WTC11 (cell line): ENCODE measurements at places on chromosomes 1 and 21.

DNA sequence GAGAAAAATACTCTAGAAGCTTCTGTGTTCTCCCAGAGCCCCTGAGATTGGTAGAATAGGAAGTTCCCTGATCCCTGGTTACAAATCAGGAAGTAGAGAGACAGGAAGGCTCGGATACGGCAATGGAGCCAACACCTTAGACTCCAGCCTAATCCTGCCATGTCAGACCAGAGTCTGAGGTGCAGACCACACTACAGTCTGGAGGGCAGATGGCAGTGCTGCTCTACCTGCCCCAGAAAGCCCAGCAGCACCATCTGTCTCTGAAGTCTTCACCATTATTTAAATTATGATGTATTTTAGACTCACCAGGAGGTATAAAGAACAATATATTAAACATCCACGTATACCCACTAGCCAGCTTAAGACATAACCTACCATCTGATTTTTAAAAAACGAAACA lies 93.0 kb downstream of the MTR start:
- no peak for DNase-seq

DNA sequence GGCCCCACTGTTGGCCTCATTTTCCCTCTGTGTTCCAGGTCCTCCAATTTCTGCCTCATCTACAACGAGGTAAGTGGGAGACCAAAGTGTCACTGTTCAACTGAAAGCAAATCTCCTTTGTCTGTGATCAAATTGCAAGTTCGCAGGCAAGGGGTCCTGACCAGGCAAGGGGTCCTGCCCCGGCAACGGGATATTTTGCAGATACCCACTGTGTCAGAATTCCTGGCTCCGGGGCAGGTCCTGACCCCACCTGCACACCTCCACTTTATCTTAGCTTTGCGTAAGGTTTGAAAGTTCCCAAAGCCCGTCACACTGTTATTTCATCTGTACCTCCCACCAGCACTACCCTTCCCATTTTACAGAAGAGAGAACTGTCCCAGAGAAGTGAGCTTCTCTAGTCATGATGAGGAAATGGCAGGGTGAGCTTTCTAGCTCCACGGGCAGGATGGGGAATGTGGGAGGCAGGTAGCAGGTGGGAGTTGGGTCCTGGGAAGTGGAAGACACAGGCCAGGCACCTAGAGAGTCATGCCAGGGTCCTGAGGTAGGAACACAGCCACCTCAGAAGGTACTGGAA lies 32.0 kb upstream of the CSF1 start:
- no peak for DNase-seq

DNA sequence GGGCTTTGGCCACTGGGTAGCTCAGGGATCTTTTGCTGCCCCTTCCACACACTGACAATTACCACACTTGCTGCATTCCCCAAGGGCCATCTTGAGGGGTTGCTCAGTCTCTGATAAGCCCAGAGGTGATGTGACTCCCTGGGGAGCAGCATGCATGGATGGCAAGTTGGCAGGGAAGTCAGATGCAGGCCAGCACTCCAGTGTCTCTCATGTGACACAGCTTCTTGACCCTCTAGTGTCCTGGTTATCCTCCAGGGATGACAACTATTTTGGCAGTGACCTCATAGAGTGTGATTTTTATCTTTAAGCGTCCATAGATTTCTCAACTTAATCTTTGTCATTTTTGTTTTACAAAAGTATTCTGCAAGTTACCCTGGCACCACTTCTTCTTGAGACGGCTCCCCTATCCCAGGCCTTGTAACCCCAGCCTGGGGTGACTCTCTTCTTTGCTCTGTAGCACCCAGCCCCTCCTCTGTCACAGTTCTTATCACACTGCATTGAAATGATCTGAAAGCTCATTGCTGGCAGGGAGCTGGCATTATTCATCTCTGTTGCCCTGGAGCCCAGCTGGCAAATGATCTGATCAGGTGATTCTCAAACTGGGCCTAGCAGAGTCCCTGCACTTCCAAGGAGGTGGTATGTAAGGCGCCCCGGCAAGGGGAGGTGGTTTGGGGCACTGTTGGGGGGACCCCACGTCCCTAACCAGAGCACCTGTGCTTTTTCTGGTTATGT lies 72.6 kb downstream of the TENT5C start:
- DNase-seq = no peak

GRCh38 chr1:203084588-203085527 lies 954 bp downstream of the MYOG start:
- peak; percentile 84 for DNase-seq

GRCh38 chr1:40842691-40843090 lies 19.5 kb downstream of the CITED4 start:
- no peak for DNase-seq

GRCh38 chr1:30748098-30748698 lies 9.4 kb downstream of the LAPTM5 start:
- no peak for DNase-seq

DNA sequence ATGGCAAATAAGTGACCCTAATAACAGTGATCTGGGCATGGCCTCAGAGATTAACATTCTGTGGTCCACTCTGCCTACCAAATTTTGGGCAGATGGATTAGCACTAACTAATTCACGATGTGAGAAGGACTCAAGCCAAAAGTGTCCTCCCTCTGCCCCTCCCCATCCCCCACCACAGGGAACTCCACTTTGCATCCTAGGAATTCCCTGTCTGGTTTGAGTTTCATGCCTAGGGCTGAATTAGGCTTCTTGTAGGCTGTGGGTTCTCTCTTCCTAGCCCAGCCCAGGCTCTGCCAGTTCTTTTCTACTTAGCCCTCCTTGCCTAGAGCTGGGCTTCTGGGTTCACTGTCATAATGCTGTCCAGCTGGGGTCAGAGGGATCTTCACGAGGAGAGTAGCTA lies 64.1 kb downstream of the ATP2B4 start:
- peak; percentile 29 for DNase-seq

- DNase-seq = no peak
Measured at GRCh38 chr1:43438006-43438405, 15.7 kb downstream of the HYI start.

GRCh38 chr1:154807048-154807591 lies 63.0 kb downstream of the KCNN3 start:
- DNase-seq = no peak

DNA sequence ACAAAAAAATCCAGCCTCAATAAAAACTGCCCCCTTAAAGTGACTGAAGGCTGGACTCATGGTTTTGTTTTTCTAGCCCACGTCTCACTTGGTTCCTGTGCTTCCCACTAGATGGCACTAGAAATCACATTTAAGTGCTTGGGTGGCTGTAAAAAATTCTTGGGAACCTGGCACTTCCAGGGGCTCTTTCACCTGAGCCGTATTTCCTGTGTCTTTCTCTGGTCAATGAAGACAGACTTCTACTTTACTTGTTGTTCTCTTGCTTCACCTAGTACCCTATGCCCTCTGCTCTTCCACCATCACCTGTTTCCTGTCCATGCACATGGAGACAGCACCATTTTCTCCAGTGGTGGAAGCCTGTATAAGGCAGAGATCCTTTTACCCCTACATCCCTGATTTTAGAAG lies 20.0 kb downstream of the METTL13 start:
- peak; percentile 35 for DNase-seq

GRCh38 chr1:156767879-156768604 lies 707 bp downstream of the PRCC start:
- peak; percentile 72 for DNase-seq

GRCh38 chr1:109761227-109762038 lies 2.3 kb downstream of the EPS8L3 start:
- DNase-seq = no peak

DNA sequence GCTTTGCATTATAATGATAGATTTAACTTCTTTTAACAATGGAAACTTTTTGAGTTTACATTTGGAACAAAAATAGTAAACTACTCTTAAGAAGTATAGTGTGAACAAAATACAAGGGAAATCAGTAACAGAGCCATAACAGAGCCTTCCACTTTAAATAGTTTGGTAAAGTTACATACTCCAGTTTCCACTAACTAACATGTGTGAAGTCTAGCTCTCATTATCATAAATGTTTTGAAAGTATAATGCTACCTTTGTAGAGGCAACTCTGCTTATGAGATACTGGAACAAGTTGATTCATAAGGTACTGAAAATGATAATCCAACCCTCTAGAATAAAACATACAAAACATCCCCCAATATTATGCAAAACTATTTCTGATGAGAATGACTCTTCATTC lies 1155.1 kb upstream of the ADGRL2 start:
- no peak for DNase-seq

- DNase-seq = peak; percentile 61
Measured at GRCh38 chr1:119275145-119276134, 93.1 kb upstream of the HAO2 start.

DNA sequence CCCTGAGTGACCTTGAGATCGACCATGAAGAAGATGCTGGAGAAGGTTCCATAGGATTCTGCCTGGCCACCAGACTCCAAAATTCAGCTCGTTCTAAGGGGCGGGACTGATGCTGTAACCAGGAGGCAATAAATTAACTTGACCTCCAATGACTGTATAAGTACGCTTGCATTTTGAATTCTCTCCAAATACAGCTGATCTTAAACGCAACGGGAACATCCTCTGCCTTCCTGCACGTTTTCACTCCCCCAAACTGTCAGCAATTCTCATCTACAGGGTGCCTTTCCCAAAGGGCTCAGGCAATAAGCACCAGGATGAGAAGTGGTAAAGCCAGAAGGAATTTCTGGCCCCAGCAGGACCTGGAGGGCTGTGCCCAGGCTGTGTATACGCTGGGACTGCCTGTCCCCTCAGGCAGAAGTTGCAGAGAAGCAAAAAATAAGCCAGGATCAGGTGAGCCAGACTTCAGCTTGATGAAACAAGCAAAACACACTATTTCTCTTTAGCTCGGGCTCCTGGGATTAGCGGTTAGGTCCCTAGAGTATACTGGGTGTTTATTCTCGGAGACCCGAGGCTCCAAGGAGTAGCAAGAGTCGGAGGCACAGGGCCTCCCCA lies 124.8 kb downstream of the LRIG2 start:
- no peak for DNase-seq

DNA sequence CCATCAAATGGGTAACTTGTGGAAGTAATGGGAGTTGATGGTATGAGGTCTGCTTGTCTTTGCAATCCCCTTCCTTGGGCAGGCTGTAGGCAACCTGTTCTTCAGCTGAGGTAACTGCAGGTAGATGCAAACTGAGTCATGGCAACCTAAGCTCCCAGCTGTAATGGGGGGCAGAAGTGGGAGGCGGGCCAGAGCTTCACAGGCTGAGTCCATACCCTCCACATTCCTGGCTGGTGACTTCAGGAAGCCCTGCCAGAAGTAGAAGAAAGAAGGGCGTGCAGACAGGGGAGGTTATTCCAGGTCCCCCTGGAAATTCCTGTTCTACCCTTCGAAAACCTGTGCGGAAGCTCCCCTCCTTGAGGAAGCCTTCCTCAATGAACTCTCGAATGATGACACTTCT lies 44.9 kb downstream of the ARHGEF11 start:
- DNase-seq = no peak

GRCh38 chr1:25185409-25186160 lies 46.7 kb downstream of the SYF2 start:
- no peak for DNase-seq

GRCh38 chr1:203183828-203184227 lies 2.7 kb downstream of the CHI3L1 start:
- DNase-seq = no peak

- no peak for DNase-seq
Measured at GRCh38 chr1:216346526-216346925, 76.7 kb downstream of the USH2A start.

DNA sequence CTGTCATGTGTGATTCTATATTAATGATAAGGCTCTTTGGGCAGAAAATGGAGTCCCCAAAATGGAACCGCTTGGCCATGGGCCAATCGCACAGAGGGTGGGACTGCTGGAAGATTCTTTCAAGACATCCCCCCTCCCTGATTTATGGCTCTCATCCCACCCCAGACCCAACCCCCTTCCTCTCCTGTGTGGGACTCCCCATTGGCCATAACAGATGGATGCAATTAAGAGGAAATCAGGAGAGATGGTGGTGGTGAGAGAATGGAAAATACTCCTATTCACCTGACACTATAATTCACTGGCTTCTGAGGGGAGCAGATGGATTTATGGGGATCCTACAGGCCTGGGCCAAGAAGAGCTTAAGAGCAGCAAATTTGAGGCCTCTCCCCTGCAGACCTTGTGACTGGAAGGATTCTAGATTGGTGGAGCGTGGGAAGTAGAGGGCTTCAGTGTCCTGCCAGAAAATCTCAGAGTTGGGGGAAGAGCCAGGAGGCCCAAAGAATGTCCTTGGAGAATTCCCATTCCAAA lies 1.7 kb downstream of the IGFN1 start:
- DNase-seq = no peak

- DNase-seq = no peak
Measured at GRCh38 chr21:35528116-35529042, 479.3 kb upstream of the RUNX1 start.

GRCh38 chr21:10425856-10426255 lies 95.5 kb upstream of the TPTE start:
- DNase-seq = no peak

DNA sequence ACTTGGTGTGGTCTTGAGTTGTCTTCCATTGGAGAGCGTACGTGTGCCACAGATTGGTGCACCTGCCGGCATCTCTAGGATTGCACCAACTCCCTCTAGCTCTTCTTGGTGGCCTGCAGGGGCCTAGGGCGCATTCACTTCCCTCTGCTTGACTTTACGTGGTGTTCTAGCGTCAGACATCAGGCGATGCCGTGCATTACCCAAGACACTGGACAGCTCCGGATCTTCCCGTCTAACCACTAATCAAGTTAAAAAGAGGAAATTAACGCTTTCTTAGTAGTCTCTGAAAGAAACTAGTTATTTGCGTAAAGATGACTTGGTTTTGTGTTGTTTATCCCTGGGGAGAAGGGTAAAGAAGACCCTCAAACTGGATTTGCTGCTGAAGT lies 510 bp upstream of the IL10RB start:
- DNase-seq = no peak

GRCh38 chr1:40241362-40241761 lies 6.4 kb upstream of the TMCO2 start:
- DNase-seq = no peak

GRCh38 chr1:5953386-5953785 lies 38.8 kb downstream of the NPHP4 start:
- no peak for DNase-seq

DNA sequence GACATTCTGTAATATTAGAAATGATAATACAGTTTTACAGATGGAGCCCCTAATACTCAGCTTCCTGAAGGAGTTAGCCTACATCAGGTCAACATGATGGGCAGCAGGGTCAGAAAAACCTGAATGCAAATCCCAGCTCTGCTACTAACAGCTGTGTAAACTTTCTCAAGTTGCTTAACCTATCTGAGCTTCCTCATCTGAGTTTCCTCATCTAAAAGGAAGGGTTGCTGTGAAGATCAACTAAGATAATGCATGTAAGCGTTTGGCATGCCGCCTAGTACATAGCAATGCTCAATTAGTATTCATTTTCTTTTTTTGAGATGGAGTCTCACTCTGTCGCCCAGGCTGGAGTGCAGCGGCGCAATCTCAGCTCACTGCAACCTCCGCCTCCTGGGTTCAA lies 18.4 kb upstream of the DESI2 start:
- no peak for DNase-seq

GRCh38 chr1:112579801-112580510 lies 39.0 kb downstream of the ST7L start:
- no peak for DNase-seq
